ENCODE measurements at places on chromosomes 11 and 22.
A peak's percentile ranks its signal among the peaks of the same experiment; 100 is the strongest.

DNA sequence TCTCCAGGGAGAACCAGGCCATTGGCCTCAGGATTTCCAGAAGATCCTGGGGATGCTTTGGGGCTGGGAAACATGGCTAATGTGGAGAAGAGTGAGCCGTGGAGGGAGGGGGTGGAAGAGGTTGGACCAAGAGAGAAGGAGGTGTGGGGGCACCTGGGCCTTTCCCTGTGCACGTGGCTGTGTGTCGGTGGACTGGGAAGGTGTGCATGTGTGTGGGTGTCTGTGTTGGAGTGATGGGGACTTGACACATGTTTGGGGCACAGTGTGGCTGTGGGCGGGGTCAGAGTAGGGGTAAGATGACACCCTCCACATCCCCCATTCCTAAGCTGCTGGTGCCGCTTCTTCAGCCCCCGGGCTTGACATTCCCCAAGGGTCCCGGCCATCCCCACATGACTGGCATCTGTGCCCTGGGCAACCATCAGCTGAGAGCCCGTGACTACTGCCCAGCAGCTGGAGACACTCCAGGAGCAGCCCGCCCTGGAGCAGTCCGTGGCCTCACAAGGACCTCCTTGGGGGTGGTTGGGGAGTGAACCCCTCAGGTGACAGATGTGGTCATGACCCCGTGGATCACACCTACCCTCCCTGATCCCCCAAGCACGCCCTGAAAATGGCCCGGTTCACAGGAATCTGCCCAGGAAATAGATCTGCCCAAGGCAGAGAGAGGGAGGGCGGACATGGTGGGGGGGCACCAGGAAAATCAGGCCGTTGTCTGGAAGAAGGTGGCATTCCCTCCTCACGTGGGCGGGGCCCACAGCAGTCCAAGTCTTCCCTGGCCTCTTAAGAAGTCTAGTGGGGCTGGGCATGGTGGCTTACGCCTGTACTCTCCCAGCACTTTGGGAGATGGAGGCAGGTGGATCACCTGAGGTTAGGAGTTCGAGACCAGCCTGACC, 34.8 kb upstream of the SOX10 start:
- no peak for DNase-seq

- DNase-seq = no peak
Measured at GRCh38 chr11:1743585-1744136, 6.7 kb downstream of the IFITM10 start.

GRCh38 chr11:119741369-119742262, 12.6 kb upstream of the NECTIN1 start:
- peak; percentile 56 for DNase-seq

- DNase-seq = no peak
Measured at GRCh38 chr11:76610371-76610770, 60.2 kb downstream of the LRRC32 start.

DNA sequence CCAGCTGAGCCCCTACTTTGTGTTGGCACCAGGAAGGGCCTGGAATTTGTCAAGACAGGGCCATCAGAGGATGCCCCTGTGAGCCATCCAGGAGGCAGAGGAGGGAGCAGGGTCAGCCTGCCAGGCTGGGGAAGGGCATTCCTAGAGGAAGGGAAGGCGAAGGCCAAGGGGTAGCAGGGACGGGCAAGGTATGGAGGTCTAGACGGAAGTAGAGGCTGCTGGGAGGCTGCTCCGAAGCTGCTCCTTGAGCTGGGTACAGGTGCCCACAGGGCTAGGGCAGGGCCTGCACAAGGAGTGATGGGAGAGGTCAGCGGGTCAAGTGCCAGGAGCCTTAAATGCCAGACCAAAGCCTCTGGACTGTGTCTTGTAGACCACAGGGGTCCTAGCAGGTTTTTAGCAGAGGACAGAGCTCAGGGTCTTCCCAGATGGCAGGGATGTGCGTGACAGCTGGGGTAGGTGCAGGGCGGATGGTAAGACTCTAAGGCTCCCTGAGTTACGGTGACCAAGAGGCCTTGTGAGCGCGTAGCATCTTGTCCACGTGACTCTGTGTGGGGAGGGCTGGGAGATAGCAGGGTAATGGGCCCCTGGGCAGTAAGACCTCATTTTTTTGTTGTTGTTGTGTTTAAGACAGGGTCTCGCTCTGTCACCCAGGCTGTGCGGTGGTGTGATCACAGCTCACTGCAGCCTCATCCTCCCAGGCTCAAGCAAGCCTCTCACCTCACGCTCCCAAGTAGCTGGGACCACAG, 31.7 kb upstream of the CSNK1E start:
- DNase-seq = no peak

Data from neuronal stem cell (in vitro differentiated cells).